Stimulated activated CD4-positive, alpha-beta T cell treated with anti-CD3 and anti-CD28 coated beads, TNF-alpha, amount 100 ng/mL, for 4 hours (primary cell): ENCODE measurements at places on chromosomes 2 and 18.

DNA sequence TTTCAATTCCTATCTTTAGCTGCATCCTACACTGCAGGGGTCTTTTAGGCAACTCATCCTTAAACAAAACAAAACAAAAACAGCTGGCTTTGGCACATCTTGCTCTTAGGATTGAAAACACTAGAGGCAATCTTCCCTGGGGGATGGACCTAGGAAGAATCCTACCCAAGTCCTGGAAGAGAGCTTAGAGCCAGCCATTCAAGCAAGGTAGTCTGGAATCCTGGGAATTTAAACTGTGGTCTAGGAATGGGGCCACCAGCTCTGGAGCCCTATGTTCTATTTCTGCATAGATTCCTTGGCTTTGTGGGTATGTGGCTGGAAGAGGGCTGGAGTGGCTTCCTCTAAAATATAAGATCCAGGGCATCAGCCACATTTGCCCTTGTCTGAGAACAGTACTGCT lies 27.7 kb downstream of the MYL1 start:
- DNase-seq = no peak

DNA sequence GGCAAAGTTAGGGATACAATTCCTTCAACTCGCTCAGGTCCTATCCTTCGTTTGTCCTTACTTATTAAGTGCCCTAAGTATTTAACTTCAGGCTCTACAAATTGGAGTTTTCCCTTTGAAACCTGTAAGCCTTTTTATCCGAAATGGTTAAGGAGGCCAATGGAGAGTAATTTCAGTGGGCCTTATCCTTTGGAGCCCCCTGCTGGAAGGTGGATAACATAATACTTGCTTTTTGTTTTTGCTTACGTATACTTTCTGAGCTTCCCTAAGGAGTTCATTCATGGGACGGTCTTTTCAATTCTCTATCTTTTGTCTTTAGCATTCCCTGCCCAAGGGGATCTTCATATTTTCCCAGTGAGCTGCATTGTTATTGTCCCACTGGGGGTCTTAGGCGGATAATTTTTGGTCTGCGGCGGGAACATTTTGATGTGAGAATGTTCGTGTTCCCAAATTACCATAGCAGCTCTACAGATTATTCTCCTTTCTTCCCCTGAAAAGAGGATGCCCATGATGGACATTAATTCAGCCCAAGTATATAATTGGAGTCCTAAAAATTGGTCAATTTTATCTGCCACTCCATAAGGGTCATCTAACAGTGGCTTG lies 34.4 kb upstream of the TRAPPC8 start:
- no peak for DNase-seq

- no peak for DNase-seq
Observed at GRCh38 chr2:78780256-78780655, 245.2 kb upstream of the REG3G start.

DNA sequence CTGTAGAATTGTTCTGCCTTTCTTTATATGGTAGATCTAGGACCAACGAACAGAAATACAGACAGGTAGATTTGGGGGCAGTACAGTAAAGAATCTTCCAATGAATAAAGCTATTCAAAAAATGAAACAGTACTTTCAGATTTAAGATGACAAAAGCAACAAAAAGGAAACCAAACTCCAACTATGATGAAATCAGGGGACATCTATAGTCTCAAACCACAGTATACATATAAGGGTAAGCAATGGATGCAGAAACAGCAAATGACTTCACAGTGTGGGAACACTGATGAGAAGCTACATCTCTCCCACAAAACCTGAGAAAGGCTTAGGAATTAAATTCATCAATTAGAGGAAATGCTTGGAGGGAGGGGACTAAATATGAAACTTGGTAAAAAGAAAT lies 202.5 kb downstream of the CTNNA2 start:
- DNase-seq = no peak

DNA sequence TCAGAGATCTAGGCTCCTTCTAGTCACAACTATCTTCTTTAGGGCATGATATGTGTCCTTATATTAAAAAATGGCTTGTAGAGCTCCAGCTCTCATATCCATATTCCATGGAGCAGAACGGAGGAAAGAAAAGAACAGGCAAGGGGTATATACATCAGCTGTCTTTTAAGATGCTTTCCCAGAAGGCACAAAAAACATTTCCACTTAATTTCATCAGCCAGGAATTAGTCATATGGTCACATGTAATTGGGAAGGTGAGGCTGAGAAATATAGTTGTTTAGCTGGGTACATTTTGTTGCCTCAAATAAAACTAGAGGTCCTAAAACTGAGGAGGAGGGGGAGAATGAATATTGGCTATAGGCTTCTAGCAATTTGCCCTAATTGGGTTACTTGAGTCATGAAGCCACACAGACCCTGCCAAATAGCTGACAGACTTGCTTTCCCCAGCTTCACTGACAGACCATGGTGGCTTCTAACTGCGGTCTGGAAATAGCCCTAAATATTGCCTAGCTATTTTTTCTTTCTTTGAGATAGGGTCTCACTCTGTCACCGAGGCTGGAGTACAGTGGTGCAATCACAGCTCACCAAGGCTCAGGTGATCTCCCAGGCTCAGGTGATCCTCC lies 20.0 kb downstream of the MAIP1 start:
- DNase-seq = no peak

GRCh38 chr2:118442046-118442445 lies 353.8 kb downstream of the INSIG2 start:
- no peak for DNase-seq

DNA sequence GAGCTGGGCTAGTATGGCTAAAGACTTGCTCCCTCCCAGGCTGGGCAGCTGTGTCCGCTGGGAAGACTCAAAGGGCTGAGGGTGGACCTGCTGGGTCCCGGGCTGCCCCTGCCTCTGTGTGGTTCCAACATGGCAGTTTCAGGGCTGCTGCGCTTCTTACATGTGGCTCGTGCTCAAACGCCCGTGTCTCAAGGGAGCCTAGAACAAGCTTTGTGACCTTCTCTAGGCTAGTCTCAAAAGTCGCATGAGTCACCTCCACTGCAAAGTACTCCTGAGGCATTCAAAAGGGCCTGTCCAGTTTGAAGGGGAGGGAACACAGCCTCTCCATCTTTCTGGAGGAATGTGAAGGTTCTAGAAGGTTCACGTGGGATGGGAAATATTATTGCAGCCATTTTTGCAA lies 44.7 kb upstream of the RAB31 start:
- DNase-seq = no peak

DNA sequence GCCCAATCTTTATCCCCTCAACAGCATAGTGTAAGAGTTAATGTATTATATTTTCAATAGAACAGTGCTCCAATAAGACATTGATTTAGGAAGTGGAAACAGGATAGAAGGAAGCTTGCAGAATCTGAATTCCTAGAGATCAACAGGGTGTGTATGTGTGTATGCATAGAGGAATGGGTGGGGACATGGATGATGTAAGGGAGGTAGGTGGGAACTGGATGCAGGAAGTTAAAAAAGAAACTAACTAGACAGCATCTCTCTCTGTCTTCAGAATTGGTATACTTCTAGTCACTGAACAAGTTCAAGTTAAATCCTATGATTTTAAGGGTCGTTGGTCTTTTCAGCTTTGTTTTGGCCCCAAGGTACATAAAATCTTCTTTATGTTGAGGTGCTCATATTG lies 196.6 kb downstream of the PMAIP1 start:
- no peak for DNase-seq
